Naive thymus-derived CD4-positive, alpha-beta T cell (primary cell): ENCODE measurements at places on chromosomes 13 and 19. TPM values are rescaled to one million over a fixed set of nuclear protein-coding genes. Genes with fewer than 3 reads are reported as not detected.

GRCh38 chr13:30742901-30743300, 7.6 kb downstream of the ALOX5AP start:
- DNase-seq, result no peak

GRCh38 chr19:3433313-3433712, 47.0 kb downstream of the SMIM24 start:
- no peak for DNase-seq

- no peak for DNase-seq
These were observed 6.3 kb downstream of the EEF1AKMT1 start for GRCh38 chr13:20767309-20767943.

GRCh38 chr19:41403181-41403970, 5.8 kb downstream of the BCKDHA start:
- DNase-seq, result no peak

DNA sequence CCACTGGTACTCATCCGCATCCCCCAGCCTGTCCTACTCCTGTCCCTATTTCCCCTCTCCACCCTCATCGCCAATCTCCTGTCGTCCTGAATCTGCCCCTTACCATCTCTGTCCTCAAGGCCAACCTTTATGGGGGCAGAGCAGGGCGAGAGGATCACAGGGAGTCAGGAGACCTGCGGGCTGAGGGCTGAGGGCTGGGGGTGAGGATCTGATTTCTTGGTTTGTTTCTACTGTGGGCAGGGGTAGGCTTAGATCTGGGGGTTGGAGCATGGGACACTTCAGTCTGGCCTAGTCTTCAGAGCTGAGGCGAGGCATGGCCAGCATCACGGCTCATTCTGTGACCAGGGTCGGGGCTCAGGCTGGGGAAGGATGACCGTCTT, 16.5 kb upstream of the ERCC1 start:
- no peak for DNase-seq

DNA sequence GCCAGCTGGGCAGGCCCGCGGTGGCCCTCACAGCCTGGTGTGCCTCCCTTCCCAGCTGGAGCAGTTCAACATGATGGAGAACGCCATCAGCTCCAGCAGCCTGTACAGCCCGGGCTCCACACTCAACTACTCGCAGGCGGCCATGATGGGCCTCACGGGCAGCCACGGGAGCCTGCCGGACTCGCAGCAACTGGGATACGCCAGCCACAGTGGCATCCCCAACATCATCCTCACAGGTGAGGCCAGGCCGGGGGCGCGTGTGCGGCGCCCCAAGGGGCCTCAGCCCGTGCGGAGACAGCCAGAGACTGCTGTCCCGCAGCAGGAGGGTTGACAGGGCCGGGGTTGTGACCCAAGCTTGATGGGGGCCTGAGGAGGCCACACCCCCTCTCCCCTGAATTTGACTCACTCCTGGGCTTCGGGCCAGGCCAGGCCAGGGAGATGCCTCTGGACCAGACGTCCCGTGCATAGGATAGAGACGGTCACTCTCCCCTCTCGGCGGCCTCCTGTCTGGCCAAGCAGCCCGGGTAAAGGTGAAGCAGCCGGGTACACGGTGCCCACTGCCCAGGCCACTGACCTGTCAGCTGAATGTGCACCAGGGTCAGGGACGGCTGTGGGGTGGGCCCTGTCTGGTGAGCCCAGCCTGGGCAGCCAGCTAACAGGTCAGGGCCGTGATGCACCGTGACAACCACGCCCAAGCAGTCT, 15.4 kb downstream of the COMP start:
- DNase-seq, result peak; percentile 5

GRCh38 chr13:40648040-40648439, 18.4 kb downstream of the FOXO1 start:
- no peak for DNase-seq

DNA sequence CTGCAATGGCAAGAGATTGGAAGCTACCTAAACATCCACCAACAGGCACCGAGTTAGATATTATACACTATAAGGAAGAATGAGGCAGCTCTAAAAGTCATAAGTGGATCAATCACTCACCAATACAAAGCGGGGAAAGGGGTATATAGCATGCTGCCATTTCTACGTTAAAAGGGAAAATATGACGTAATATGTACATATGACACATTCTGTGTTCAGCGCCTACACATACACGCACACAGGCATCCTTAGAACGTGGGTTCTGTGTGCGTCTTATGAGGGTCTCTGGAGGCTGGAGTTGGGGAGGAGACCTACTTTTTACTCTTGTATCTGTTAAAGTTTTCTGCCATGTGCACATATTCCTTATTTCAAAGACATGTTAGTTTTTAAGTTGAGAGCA, 5.9 kb downstream of the IL17D start:
- DNase-seq, result no peak

ADGRE1 gene
- total RNA-seq, result 7.1 and 7.9 TPM in 2 replicates

PRR19 gene
- total RNA-seq, result 0.38 TPM

LRRC25 gene
- 0.76 TPM for total RNA-seq

IL27RA gene
- 83.2 TPM for total RNA-seq
